GM23338 (cell line): ENCODE measurements at places on chromosomes 4 and X. TPM values are rescaled to one million over a fixed set of nuclear protein-coding genes. Genes with fewer than 3 reads are reported as not detected.

The CCDC158 gene
- total RNA-seq = 0.21 TPM in 1 of 2 replicates, not detected in the other

The HSPA4L gene
- total RNA-seq = 4.2 and 6.6 TPM in 2 replicates

The CXorf38 gene
- total RNA-seq = 8.8 and 15.3 TPM in 2 replicates

The ATOH1 gene
- total RNA-seq = 0.27 and 0.69 TPM in 2 replicates

The RHOXF1 gene
- total RNA-seq = 0.31 TPM in 1 of 2 replicates, not detected in the other

The IGBP1 gene
- 33.4 and 38.5 TPM in 2 replicates for total RNA-seq

The CYSLTR1 gene
- total RNA-seq = not detected in 2 replicates

The GAGE10 gene
- not detected in 2 replicates for total RNA-seq

The NSG1 gene
- 28.7 and 34.5 TPM in 2 replicates for total RNA-seq

The GPAT3 gene
- 2.0 and 5.7 TPM in 2 replicates for total RNA-seq

The CDKL5 gene
- total RNA-seq = 13.7 and 14.1 TPM in 2 replicates

The SATL1 gene
- 0.14 TPM in 1 of 2 replicates, not detected in the other for total RNA-seq

The AWAT2 gene
- not detected in 2 replicates for total RNA-seq

The ALAS2 gene
- 0.50 TPM in 1 of 2 replicates, not detected in the other for total RNA-seq
